ENCODE measurements at places on chromosomes 4 and X.

DNA sequence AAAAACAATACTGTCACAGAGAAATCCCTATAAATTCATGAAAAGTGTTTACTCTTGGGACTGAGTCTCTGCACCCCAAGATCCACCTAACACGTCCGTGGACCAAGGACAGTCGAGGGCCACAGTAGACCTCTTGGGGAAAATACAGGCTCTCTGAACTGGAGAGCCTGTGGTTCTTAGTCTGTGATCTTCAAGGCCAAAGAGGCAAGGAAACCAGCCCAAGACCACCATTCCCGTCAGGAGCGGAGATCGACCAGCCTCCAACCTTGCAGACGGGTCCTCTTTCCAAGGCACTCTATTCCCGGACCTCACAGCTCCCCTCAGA lies 1.6 kb upstream of the APBB2 start:
- DNase-seq: no peak

DNA sequence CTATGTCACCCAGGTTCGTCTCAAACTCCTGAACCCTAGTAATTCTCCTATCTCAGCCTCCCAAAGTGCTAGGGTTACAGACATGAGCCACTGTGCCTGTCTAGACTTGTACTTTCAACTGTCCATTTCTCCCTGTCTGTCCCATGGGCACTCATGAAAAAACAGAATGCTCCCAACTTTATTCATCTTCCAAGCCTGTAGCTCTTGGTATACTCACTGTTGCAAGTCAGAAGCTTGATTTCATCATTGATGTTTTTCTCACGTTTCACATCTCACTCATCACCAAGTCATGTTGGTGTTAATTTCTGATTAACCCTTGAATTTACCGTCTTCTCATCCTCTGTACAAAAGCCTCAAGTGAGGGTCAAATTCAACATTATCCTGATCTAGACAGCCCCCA lies 7.3 kb upstream of the SRP72 start:
- no peak for DNase-seq

DNA sequence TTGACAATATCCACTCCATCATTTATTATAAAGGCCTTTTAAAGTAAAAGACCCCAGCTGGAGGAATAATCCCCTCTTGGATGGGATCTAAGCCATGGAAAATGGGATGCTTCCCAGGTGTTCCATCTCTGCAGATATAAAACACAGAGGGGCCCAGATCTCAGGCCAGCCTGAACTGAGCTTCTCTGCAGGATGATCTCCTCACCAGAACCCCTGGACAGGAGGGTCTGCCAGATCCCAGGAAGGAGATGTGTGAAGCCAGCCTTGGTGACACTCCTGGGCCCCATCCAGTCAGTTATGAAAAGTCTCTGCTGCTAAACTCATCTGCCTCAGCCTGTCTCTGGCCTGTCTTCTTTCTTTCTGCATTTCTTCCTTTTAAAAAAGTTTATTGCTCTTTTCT lies 56.7 kb downstream of the HTRA3 start:
- DNase-seq: no peak

DNA sequence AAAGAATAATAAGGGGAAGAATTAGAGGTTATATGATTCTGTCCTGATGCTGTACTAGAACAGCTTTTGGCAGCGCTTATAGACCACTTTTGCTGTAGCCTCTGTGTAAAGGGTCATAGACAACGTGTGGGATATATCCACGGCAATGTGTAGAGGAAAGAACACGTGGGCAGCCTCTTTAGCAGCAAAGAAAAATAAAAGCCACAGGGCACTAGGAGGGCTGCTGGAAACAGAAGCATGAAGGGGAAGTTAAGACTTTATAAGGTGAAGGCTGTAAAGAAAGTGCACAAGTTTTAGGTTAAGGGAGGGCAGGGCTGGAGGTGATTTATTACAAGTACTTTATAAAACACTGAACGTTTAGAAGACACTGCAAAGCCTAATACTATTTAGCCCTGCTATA lies 20.1 kb upstream of the PHEX start:
- DNase-seq: peak; percentile 13

DNA sequence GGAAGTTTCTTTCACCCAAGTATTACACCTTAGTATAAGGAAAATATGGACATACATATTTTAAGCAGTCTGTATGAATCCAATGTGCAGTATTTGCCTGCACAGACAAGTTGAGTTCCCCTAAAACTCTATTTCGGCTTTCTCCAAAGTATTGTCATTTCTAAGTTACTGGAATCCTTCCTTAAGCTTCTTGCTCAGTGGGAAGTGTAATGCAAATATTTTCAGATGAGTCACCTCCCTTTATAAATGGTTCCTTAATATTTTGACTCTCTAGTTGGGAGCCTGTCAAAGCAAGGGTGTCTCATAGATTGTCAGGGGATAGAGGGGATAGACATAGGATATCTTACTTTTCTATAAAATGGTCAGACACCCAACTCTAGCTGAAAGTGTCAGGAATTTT lies 178.6 kb downstream of the NAA11 start:
- DNase-seq: no peak

DNA sequence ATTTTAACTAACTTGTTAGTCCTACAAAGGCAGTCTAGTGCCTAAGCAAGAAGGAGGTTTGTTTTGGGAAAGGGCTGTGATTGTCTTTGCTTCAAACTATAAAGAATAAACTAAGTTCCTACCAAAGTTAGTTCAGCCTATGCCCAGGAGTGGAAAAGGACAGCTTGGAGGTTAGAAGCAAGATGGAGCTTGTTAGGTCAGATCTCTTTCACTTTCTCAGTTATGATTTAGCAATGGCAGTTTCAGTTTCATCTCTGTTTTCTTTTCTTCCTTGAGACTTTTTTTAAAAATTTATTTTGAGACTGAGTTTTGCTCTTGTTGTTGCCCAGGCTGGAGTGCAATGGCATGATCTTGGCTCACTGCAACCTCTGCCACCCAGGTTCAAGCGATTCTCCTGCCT lies 82.9 kb upstream of the NLGN4X start:
- DNase-seq: no peak

- DNase-seq: no peak
Measured at GRCh38 chr4:23635468-23635867, 254.4 kb downstream of the PPARGC1A start.

DNA sequence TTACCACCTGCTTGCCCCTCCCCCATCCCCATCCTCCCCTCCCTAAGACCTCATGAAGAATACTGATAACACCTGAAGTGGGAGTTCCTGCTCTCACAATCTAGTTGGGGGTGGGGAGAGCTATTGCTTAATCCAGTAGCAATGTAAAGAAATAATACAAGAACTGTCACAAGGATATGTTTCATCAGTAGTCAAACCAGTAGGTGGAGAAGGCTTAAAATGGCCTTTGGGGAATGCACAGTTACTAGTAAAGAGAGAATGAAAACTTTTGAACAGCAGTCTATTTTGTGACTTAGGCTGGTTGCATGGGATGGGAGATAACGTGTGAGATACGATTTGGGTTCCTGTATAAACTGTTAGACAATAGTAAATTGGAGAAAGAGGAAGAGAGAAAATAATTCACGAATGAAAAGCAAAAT lies 6.0 kb downstream of the GALNT7 start:
- peak; percentile 18 for DNase-seq

DNA sequence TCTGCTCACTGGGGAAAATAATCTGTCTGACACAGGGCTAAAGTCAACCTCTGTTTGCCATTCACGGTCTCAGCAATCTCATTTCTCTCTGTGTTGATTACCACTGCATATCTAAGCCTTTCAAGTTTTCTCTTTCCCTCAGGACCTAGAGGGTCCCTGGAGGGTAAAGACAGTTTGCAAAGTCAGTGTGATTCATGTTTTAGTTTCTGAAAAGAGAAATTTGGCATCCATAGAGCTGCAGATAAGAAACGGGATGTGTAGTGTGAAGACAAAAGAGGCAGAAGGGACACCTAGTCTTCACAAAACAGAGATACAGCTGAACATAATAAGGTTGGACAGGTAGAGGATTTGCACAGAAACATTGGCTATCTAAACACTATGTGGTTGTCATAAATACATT lies 34.5 kb upstream of the KDR start:
- DNase-seq: no peak

DNA sequence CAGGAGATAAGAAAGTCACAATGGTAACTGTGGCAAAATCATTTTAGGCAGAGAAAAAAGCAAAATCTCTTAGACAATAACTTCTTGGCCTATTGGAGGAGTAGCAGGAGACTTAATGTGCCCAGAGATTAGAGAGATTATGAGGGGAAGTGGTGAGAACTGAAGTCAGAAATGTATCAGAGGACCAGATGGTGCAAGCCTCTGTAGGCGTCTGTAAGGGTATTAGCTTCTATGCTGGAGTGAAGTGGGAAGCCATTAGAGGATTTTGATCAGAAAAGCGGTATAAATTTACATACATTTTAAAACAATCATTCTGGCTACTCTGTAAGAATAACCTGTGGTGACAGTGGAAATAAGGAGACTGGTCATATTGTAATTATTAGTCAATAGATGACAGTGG lies 236.7 kb downstream of the FAT4 start:
- no peak for DNase-seq

DNA sequence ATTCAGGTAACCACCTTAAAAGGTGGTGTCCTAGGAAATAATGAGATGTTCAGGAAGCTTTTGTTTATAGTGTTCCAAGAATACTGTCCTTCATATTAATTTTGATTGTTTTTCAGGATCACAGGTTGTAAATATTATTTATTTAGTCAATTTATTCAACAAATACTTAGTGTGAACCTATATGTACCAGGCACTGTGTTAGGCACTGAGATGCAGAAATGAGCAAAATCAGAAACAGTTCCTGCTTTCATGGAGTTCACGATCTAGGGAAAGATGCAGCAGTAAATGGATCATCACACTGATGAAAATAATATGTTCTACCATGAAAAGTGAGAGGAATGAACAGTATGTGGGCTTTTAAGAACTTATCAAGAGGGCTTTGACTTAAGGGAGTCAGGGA lies 18.2 kb upstream of the PLA2G12A start:
- no peak for DNase-seq

DNA sequence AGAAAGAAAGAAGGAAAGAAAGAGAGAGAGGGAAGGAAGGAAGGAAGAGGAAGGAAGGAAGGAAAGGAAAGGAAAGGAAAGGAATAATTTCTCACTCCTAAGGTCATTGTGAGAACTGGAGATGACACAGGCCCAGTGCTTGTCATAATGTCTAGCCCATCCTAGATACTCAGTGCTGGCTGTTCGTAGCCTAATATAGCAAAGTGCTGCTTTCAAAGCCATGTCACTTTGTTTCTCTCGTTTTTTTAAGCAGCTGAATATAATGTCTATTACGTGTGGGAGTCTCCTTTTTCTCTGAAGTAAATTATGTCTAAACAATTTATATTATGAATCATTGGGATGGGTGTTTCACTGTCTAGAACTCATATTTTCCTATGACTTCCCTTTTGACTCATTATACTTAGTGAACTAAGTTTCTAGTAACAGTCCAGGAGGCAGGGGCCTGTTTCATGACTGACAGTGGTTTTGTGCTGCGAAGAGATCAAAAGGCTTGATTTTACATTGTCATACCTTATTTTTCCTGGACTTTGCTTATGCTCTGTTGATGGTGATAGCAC lies 327.0 kb upstream of the ZFP42 start:
- no peak for DNase-seq

DNA sequence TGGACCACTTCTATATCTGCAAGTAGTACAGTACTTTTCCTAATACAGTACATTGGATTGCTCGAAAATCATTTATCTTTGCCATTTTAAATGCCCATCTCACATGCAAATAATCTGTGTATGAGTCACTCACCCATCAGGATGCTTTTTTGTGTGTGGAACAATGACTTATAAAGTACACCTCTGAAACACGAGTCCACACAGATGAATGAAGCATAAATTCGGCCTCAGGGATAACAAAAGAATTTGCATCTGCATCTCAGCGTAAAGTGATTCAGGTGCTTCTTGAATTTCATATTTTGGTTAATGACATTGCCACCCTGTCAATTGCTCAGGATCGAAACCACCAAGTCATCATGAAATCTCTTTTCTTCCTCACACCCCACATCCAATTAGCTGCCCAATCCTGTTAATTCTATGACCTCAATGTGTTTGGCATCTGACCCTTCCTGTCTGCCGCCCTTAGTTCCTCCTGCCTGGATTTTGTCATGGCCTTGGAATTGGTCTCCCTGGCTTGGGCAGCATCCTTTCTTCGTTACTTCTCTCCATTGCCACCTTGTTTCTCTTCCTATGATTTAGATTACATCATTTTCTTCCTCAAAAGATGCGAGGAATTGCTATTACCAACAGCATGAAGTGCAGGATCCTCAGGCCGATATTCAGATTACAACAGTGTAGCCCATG lies 161.6 kb upstream of the MID1 start:
- no peak for DNase-seq

DNA sequence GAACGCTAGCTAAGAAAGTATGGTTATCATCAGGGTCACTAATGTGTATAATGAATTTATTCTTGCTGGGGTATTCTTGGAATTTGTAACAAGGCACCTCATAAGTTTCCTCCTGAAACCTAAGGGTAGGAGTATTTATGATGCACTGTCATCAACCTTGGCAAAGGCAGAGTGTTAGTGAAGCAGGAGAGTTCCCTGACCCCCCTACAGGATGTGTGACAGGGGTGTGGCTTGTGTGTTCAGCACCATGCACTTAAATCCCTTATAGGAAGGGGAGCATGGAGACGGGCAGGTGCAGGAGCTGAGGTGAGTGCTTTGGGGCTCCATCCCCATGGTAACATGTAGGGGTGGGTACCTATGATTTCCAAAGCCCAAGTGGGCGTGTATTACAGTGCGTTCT lies 237.7 kb downstream of the GALNTL6 start:
- no peak for DNase-seq

- DNase-seq: no peak
Measured at GRCh38 chrX:121160987-121161386, 113.6 kb downstream of the GLUD2 start.

GRCh38 chrX:11750046-11750445 lies 8.0 kb upstream of the MSL3 start:
- no peak for DNase-seq

GRCh38 chrX:11664211-11665167 lies 1.2 kb downstream of the ARHGAP6 start:
- DNase-seq: no peak

DNA sequence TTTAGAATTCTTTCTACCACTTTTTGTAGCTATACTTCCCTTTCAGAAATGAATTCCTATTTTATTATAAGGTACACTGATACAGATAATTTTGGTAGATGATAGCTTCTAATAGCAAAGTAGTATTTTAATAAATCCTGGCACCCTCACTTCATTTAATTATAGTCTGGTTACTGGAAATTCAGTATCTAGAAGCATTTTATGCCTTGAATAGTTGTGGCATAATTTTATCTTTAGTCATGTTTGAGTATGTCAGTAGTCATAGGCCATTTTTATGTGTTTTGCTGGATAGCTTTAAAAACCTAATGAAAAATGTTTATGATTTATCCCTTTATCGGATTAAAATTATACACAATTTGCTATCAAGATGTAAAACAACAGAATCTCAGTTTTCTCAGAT lies 92.3 kb downstream of the DIAPH2 start:
- no peak for DNase-seq

- DNase-seq: no peak
Measured at GRCh38 chr4:1557221-1557597, 126.9 kb downstream of the FAM53A start.

DNA sequence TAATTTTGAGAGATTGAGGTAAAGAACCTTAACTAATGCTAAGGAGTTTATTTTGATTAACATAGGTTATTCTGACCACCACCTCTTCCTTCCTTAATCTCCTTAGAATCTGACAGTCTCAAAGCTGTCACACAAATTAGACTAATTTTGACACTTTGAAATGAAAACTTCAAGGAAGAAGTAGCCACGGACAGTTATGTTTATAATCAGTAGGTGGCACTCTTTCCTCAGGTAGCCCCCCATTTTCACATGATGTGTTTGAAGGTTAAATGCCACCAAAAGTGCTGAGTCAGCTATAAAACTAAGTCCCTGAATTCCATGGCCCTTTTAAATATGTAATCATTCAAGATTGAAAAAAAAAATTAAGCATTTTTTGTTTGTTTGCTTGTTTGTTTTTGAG lies 22.4 kb downstream of the TMEM33 start:
- DNase-seq: peak; percentile 53

All from hematopoietic multipotent progenitor cell (in vitro differentiated cells).